ENCODE measurements at places on chromosomes 3 and 15.

- no peak for DNase-seq
Measured at GRCh38 chr3:193403307-193403706, 24.8 kb upstream of the ATP13A5 start.

GRCh38 chr3:133568294-133569014 is 5.0 kb upstream of the CDV3 start:
- no peak for DNase-seq

- DNase-seq = peak; percentile 76
Measured at GRCh38 chr15:74320352-74321247, 46.8 kb downstream of the CYP11A1 start.

- no peak for DNase-seq
Measured at GRCh38 chr3:12884790-12885582, 43.6 kb upstream of the RPL32 start.

DNA sequence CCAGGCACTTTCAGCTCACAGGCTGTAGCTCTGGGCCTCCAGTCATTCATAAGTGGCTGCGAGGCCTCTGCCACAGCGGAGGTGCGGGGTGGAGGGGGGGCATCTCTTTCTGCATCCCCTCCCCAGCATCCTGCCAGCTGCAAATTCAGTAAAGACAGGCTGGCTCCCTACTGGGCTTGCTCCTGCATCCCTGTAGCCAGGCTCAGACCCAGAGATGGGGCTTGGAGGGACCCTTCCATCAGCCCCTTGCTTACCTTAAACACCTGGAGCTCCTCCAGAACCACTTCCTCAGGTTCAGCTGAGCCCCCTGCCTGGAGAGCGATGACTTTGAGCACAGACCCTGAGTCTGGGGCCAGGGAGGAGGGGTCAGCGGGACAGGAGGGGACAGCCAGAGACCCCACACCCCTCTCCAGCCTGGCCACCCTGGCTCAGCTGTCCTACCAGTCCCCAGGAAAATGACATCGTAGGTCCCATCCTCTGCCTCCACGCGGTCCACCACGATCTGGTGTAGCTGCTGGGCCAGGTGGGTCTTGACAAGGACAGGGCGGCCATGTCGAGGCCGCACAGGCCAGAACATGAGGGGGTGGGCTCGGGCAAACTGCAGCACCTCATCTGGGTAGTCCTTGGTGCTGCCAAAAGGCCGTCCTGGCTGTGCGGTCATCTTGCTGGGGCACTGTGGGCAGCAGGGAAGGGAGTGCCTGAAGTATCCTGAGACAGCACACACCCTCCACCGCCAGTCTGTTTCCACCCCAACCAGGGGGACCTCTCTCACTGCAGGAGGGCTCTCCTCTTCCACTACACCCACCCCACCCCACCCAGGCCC is 5.3 kb downstream of the SEMA3G start:
- peak; percentile 25 for DNase-seq

GRCh38 chr3:140276703-140277102 is 341.7 kb downstream of the CLSTN2 start:
- DNase-seq = no peak

- no peak for DNase-seq
Measured at GRCh38 chr3:9957214-9957613, 5.0 kb upstream of the PRRT3 start.

DNA sequence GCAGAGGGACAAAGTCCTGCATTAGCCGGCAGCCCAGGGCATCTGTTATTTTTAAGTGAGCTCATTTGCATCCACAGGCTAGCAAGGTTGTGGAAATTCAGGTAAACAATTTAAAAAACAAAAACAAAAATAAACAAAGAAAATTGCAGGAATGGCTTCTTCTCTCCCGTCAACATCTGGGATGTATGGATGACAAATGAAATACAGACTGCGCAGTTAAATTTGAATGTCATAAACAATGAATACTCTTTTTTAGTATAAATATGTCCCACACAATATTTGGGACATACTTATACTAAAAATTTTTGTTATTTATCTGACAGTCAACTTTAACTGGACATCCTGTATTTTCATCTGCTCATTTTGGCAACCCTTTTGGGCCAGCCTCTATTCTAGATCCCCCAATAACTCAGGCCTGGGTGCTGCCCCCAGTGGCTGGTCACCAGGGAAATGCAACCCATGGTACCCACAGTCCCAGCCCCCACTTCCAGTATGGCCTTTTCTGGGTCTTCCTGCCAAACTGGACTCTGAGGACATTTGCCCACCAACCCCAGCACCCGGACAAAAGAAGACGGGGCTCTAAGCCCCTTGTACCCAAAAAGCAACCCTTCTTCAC is 12.7 kb downstream of the GRM2 start:
- DNase-seq = peak; percentile 45

- DNase-seq = no peak
Measured at GRCh38 chr15:98628216-98628615, 20.1 kb upstream of the IGF1R start.

DNA sequence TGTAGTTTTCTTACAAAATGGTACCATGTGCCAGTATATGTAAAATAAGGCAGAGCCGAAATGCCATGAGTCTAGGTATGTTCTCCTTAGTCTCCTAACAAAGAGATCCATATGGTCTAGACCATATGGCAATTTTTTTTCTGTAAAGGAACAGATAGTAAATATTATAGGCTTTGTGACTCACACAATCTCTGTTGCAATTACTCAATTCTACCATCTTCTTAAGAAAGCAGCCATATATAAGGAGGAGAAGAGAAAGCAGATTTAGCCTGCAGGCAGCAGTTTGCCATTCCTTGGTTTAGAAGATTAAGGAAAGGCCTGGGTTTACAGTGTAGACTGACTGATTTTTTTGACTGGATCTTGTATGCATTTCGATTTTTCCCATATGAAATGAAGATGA is 16.3 kb upstream of the BBX start:
- DNase-seq = no peak

GRCh38 chr3:127822682-127823425 is 539 bp upstream of the MGLL start:
- peak; percentile 84 for DNase-seq

GRCh38 chr15:96327155-96327741 is 3.3 kb upstream of the NR2F2 start:
- DNase-seq = peak; percentile 65

DNA sequence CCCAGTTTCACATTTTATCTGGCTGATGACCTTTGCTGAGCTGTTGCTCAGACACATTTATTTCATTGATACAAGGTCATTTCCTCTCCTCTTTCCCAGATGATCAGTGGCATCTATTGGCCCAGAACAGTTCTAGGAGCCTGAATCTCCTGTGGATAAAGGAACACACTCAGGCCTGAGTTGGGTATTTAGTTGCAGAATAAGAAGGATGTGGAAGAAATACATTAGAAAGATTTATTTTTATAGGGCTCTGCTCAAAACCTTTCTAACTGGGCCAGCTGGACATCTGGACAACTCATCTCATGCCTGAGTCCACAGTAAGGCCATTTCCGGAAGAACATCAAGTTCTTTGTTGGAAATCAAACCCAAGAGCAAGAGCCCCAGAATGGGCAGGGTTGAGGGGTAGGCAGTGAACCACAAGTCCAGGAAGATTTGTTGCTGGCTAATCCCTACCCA is 19.7 kb upstream of the MFGE8 start:
- DNase-seq = no peak

DNA sequence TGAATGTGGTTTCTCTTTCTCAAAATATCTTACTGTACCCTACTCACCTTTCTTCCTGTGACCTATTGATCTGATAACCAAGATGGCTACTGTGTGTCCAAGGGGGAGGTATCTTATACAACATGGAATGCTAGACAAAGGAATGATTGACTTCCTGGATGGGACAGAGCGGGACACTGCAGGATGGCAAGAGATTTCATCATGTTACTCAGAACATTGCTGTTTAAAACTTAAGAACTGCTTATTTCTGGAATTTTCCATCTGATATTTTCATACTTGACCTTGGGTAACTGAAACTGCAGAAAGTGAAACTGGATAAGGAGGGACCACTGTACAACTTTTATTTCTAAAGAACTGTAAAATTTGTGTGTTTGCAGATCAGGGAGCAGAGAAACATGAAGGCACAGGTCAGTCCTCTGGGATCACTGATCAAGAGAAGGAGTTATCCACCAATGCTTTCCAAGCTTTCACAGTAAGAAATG is 18.5 kb downstream of the CNOT10 start:
- DNase-seq = no peak

GRCh38 chr3:5504135-5504534 is 316.6 kb downstream of the EDEM1 start:
- no peak for DNase-seq

GRCh38 chr15:38843736-38844590 is 279.3 kb upstream of the RASGRP1 start:
- no peak for DNase-seq

DNA sequence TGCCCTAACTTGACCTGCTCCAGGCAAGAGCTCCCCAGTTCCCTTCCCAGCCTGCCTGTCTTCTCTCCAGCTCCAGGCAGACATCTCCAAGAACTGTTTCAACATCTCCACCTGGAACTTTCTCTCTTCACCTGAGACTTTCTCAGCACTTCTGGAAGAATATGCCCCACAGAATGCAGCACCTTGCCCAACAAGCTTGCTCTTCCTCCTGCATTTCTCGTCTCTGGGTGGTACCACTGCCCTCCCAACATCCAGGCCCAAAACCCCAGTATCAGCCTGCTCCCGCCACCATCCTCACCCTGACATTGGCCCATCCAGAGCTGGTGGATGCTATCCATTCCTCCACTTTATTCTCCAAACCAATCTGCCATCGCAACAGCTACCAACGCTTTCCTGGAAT is 8.8 kb downstream of the RFTN1 start:
- DNase-seq = no peak

DNA sequence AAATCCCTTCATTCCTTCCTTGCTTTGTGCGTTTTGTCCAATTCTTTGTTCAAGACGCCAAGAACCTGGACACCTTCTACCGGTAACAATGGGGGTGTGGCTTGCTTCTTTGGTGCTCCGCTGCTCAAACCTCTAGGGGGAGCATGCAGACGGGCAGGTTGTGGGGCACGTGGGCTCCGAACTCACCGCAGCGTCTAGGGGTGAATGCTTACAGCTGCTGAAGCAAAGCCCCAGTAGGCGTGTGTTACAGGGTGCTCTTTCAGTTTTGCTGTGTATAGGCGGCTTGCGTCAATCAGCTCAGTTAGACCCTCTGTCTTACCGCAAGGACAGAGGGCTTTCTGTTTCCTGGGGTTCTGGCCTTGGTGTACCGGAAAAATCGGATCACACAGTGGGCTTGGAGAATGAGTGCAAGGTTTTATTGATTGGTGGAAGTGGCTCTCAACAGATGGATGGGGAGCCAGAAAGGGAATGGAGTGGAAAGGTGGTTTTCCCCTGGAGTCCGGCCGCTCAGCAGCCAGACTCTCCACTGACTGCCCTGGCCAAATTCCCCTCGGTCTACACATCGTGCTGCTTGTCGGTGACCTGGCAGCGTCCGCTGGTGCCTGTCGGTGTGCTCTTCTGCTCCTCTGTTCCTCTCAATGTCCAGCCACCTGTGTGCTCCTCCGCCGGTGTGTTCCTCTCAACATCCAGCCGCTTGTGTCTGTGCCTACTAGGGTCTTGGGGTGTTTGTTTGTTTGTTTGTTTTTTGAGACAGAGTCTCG is 1.2 kb upstream of the LRRC34 start:
- no peak for DNase-seq

- no peak for DNase-seq
Measured at GRCh38 chr3:86991482-86991815, 500 bp upstream of the VGLL3 start.

GRCh38 chr3:49668861-49669260 is 5.3 kb upstream of the APEH start:
- DNase-seq = no peak

DNA sequence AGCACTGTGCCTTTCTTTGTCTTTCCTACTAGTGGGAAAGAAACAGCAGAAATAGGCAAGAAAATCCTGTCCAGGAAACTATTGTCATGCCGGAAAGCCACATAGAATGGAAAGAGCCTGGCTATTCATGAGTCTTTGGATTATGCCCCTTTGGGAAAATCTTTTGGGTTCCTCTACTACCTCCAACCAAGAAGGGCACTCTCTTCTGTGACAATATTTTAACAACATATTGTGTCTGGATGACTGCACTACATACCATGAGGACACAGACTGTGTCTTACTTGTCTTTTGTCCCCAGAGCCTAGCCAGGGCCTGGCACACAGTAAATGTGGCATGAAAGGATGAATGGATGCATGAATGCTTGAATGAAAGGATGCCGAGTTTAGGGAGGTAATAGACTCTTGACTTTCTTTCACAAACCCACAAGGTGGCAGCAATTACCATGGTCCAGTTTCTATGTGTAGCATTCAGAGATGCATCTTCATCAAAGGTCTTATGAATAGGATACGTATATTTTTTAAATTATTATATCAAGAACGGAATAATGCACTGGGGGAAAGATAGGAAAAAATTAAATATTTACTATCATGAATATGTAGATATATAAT is 30.3 kb downstream of the ARL14 start:
- DNase-seq = peak; percentile 53

DNA sequence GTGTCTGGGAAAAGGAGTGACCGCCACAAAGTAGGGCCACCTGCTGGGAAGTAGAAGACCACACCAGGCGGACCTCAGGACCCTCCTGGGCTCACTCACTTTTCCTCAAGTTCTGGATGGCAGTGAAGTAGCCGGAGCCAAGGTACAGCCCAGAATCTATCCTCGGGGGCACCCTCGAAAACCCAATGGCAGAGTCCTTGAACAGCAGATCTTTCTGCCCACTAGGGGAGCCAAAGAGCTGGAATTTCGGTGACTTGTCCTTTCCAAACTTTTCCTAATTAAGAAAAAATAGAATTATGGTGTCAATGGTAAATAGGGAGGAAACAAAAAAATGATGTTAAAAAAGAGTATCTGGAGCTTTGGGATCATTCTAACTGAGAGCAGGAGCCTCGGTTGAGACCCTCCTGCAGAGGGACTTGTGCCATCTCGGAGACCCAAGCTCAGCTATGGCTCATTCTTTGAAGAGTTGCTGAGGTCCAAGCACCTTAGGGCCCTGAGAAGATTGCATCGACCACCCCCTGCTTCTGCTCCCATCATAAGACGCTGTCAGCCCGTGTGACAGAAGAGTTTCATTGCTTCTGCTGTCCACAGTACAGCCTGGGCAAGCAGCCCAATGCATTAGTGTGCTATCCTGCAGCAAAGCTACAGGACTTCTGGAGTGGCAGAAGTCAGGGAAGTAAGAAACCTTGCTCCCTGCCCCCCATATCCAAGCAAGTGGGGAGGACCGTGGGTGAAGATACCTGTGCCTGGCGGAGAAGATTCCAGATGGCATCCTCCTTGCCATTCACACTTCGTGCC is 14.8 kb downstream of the LTF start:
- peak; percentile 58 for DNase-seq

GRCh38 chr3:179289295-179289694 is 33.5 kb upstream of the ZNF639 start:
- DNase-seq = no peak

DNA sequence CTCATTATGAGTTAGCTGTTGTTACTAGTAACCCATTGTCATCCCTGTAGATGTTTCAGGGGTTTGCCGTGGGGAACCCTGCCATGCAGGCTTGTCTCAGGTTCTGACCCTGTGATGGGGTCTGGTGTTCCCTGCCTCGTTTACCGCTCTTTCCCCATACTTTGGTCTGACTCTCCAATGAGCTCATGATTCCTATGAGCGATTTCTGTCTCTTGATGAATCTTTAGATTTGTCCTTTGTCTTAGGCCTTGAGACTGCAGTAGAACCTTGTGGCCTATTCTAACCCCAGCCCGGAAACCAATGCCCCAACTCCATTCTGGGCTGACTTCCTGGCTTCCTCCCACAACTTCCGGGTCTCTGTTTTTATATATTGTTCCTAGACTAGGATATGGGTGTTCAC is 11.3 kb upstream of the IQGAP1 start:
- DNase-seq = no peak

Measured in SK-N-SH (cell line).